ENCODE measurements at places on chromosomes 4 and X. TPM values are rescaled to one million over a fixed set of nuclear protein-coding genes. Genes with fewer than 3 reads are reported as not detected.

Gene MSANTD1
- 0.65 TPM for total RNA-seq

Gene PAK3
- 0.13 TPM for total RNA-seq

Gene TCEAL2
- 2.6 TPM for total RNA-seq

Gene GC
- not detected for total RNA-seq

Gene GPR101
- total RNA-seq: not detected

Gene CD40LG
- not detected for total RNA-seq

Gene OPRPN
- total RNA-seq: not detected

Gene PPP1R2C
- total RNA-seq: not detected

Gene BTC
- 2.8 TPM for total RNA-seq

Gene TMPRSS11D
- total RNA-seq: not detected

Gene ZAR1
- not detected for total RNA-seq

Gene SLITRK4
- total RNA-seq: under 0.01 TPM

Gene LRRC66
- total RNA-seq: 1.4 TPM

Gene GAGE12F
- total RNA-seq: not detected

Gene RASSF6
- total RNA-seq: not detected

Gene POU3F4
- not detected for total RNA-seq

Gene GPR50
- total RNA-seq: not detected

Gene CLCN5
- 8.5 TPM for total RNA-seq

Gene GSX2
- 0.43 TPM for total RNA-seq

Gene GAGE12E
- total RNA-seq: not detected

Gene WDR13
- total RNA-seq: 89.5 TPM

Gene DCAF4L1
- 0.26 TPM for total RNA-seq

Gene COL4A6
- total RNA-seq: not detected

Gene USP17L18
- not detected for total RNA-seq

Gene CLDN22
- total RNA-seq: not detected

Gene GAGE2A
- total RNA-seq: not detected

Gene WAS
- total RNA-seq: 0.11 TPM

Gene PABPC1L2A
- total RNA-seq: not detected

Gene PDE5A
- total RNA-seq: 115 TPM

Gene ZFP42
- total RNA-seq: not detected

Gene PRRG1
- 20.5 TPM for total RNA-seq
